ENCODE measurements at places on chromosomes 6 and 20.

DNA sequence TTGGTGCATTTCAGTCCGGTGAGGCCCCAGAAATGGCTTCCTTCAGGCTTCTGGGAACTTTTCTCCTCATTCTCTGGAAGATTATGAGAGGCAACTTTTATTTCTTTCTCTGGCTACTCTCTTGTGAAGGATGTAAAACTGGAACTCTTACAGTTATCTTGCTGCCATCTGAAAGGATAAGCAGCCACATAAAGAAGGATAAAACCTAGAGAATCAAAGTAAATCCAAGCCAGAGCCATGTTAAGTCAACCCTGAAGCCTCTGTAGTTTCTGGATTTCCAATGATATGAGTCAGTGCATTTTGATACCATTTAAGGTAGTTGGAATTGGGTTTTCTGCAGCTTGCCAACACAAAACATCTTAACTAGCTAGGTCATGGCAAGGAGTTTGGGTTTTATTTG, 123.6 kb downstream of the MEI4 start:
- DNase-seq: no peak

- no peak for DNase-seq
Observed at GRCh38 chr6:87674290-87674689, 27.7 kb downstream of the AKIRIN2 start.

- no peak for DNase-seq
Observed at GRCh38 chr6:119261944-119262284, 87.6 kb downstream of the MAN1A1 start.

DNA sequence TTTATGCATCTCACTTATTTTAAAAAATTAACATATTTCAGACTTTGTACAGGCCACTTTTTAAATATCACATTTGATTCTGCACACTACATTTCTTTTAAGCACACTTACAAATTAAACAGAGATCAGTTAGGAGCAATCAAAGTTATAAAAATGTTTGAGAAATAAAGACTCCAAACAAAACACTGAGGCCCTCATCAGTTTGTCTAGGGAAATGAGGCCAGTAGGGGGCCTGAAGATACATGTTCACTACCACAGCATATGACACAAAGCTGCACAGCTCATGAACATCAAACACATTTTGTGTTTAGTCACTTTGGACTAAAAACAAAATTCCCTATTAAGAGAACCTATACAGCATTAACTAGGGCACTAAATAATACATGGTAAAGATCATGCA, 180.5 kb downstream of the PDE7B start:
- no peak for DNase-seq

DNA sequence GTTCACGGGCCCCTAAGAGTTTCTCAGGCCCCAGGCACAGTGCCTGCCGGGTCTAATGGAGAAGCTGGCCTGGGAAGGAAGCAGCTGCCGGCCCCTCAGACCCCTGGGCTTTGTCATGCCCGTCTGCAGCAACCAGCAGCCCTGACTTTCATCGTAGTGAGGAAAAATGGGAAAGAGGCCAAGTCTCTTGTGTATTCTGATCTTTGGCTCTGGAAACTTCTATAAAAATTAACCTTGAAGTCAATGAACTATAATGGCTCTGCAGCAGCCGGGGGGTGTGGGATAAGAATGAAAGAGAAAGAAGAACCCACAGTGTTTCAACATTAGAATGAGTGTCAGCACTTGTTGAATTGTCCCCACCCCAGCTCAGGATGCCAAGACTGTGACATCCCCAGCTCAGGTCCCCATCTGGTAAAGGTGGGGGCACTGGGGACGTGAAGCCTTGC, 12.9 kb downstream of the TGM2 start:
- no peak for DNase-seq

DNA sequence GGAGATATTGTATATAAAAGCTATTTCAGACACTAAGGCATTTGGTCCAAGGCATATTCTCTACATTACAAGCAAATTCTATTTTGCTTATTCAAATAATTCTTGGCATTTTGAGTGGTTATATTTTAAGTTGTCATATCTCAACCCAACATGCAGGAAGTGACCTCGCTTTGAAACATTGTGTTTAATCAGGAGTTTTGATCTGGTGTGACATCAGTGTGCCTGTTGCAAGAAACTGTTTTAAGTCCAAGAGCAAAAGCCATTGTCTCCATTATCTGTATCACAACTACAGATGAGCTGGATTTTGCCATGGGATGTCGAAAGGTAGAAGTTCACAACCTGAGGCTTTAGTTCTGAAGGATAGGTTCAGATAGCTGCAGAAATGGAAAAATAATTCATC, 509.9 kb upstream of the ID4 start:
- no peak for DNase-seq

DNA sequence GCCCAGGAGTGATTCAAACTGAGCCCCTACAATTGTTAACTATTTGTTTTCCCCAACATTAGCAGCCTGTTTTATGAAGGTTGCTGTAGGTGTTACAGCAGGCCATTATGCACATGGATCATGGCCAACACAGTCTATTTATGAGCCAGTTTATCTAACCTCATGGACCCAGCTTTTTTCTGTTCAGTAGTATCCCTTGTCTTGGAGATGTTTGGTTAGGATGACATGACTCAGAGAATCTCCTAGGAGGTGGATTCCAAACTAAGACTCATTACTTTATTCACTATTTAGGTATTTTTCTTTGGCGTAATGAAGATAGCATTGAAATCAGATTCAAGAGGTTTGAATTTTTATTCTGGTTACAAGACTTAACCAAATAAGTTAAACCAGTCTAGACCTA, 62.8 kb upstream of the TFB1M start:
- no peak for DNase-seq

GRCh38 chr6:9593554-9593953, 821.3 kb downstream of the TFAP2A start:
- no peak for DNase-seq

- DNase-seq: no peak
Observed at GRCh38 chr6:16181439-16182297, 52.8 kb downstream of the MYLIP start.

- DNase-seq: peak; percentile 62
Observed at GRCh38 chr6:111843347-111844147, 29.7 kb downstream of the FYN start.

DNA sequence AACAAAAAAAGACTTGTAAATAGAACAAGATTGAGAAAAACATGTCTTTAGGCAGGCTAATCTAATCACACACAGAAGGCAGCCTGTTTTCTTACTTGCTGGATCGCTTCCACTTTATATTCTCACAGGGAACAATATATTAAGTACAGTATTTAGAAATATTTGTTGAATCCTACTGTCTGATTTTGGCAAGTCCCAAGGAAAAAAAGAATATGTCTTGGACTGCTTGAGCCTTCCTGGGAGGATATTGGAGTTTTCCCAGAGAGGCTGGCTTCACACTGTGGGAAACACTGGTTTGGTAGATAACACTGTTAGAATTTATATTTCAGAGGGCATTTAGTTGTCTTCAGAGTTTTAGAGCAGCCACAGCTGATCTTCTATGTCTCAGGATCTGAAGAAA, 229.7 kb downstream of the PRL start:
- no peak for DNase-seq

DNA sequence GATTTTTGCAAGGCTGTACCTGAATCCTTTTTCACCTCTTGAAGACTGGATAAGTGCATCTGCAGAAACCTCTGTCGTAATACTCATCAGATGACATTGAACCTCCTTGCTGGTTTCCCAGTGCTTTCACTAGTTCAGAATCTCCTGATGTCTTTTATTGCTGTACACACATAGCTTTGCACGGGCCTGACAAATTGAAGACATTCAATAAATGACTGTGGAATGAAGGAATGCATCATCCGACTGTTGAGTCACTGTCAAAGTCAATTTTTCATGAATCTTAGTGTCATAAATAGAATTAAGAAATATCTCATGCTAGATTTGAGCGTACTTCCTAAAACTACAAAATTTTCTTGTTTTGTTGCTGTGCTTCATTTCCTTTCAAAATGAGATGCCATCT, 598.2 kb upstream of the MAP3K7 start:
- no peak for DNase-seq

GRCh38 chr6:15402406-15403045, 156.7 kb downstream of the JARID2 start:
- DNase-seq: no peak

GRCh38 chr6:166877906-166878305, 78.4 kb downstream of the RNASET2 start:
- no peak for DNase-seq

GRCh38 chr20:22526512-22527012, 57.8 kb downstream of the FOXA2 start:
- no peak for DNase-seq

- DNase-seq: no peak
Observed at GRCh38 chr20:52268184-52268749, 76.7 kb upstream of the ZFP64 start.

DNA sequence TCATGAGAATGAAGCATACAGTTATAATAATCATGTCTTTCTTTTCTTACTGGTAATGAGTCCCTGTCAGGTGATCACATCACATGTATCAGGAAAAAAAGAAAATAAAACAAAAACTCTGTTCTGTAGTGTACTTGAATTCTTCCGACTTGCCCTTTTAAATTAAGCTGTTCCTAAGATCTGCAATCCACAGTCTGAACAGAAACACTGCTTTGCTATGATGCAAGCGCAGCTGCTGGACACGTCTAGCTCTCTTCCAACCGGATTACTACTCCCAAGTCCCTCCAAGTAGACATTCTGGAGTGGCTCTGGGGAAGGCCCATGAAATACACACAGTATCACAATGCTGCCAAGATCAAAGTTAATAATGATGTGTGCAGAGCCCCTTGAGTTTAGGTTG, 83.7 kb downstream of the FYN start:
- DNase-seq: no peak

Measured in activated naive CD8-positive, alpha-beta T cell treated with anti-CD3 and anti-CD28 coated beads, Interleukin-2, amount 10 ng/mL, durations not matched to agents 7 days and 5 days (primary cell).